Activated T-helper 17 cell treated with anti-CD3 and anti-CD28 coated beads, Interleukin-2, amount 50 U/mL, for 72 hours (primary cell): ENCODE measurements at places on chromosomes 11 and 22. TPM values are rescaled to one million over a fixed set of nuclear protein-coding genes. Genes with fewer than 3 reads are reported as not detected.

DNA sequence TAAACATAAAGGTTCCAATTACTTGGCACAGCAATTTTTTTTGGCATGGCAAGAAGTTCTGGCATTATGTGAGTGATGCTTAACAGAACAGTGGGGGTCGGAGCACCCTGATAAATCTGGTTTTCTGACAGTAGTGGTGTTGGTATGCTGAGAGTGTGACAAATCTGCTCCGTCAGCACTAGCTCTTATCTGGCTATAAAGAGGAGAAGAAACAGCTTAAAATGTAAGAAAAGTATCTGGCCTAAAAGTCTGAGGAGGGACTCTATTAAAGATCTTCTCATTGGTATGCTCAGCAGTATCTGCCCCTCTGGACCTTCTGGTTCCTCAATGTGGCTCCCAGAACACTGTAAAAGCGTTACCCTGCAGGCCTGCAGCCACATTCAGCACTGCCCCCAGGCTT, 137.4 kb downstream of the PLEKHA7 start:
- no peak for ATAC-seq

DNA sequence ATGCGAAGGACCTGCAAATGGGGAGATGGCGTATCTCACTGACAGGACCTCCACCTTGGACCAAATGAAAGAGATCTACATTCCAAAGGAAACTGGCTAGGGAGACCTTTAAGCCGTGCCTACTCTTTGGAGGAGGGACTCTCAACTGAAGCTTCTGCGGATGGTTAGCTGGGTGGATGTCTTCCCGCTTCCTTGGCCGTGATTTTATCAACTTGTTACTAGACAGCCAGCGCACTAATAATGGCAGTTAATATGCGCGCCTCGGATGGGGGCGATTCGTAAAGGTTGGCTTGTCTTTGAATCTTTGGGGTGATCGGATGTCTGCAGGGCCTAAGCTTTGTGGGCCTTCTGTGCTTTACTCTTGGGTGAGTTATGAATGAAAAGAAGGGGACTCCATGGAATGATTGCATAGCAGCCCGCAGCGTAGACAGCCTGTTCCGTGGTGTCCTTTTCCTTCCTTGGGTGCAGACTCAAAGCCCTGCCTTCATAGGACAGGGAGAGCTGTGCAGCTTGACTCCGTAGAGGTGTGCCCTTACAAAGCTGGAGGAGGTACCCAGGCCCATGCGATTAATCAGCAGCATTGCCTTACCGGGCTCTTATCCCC, 1.5 kb downstream of the ZNRF3 start:
- no peak for ATAC-seq

- ATAC-seq: peak; percentile 25
Measured at GRCh38 chr11:64924910-64925284, 408 bp downstream of the PPP2R5B start.

GRCh38 chr11:126127284-126127845, 64.7 kb upstream of the CDON start:
- no peak for ATAC-seq

DNA sequence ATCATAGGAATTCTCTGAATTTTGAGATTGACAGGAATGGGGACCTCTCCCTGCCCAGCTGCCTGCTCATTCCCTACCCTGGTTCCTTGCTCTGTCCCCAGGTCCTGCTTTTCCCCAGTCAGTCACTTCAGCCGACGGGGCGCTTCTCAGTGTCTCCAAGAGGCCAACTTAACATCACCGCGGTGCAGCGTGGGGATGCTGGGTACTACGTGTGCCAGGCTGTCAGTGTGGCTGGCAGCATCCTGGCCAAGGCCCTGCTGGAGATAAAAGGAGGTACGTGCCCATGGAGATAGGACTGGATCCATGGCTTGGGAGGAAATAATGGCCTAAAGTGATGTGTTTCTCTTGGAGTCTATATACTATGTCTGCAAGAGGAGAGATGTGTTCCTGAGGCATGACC, 7.0 kb downstream of the ROBO3 start:
- no peak for ATAC-seq

- ATAC-seq: no peak
Measured at GRCh38 chr22:39179401-39179827, 26.9 kb upstream of the CBX7 start.

The MUC6 gene
- total RNA-seq: not detected

The MYH9 gene
- 800 TPM for total RNA-seq

The SERHL2 gene
- 0.48 TPM for total RNA-seq
